NCI-H2081 (cell line): ENCODE measurements at places on chromosomes 5 and 9.

- no peak for DNase-seq
Measured at GRCh38 chr5:60447488-60447920, 252.5 kb downstream of the DEPDC1B start.

- no peak for DNase-seq
Measured at GRCh38 chr9:135102331-135102730, 14.9 kb downstream of the OLFM1 start.

- DNase-seq: peak; percentile 11
Measured at GRCh38 chr9:76379494-76379893, 14.7 kb downstream of the RFK start.

GRCh38 chr9:18489861-18490260 lies 15.9 kb downstream of the ADAMTSL1 start:
- no peak for DNase-seq

GRCh38 chr9:89502671-89503070 lies 4.8 kb upstream of the SEMA4D start:
- DNase-seq: no peak

GRCh38 chr5:139842321-139842720 lies 46.7 kb downstream of the PSD2 start:
- DNase-seq: no peak

GRCh38 chr9:106307670-106308069 lies 555.3 kb upstream of the ZNF462 start:
- DNase-seq: no peak

DNA sequence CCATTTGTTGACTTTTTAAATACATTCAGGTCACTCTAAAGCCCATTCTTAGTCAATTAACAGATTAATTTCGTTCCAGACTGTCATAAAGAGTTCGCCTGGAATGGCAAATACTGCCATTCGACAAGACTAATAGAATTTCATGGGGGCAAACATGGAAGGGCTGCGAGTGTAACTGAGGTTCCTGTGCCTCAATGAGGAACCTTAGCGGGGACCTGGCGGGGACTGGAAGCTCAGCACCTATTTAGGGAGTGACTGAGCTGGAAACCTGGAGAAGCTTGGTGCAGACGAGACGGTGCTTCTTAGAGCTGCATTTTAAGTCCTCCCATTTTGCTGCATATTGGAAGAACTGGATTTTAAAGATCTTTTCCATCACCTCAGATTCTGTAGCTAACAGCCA lies 3.4 kb downstream of the VCAN start:
- no peak for DNase-seq

DNA sequence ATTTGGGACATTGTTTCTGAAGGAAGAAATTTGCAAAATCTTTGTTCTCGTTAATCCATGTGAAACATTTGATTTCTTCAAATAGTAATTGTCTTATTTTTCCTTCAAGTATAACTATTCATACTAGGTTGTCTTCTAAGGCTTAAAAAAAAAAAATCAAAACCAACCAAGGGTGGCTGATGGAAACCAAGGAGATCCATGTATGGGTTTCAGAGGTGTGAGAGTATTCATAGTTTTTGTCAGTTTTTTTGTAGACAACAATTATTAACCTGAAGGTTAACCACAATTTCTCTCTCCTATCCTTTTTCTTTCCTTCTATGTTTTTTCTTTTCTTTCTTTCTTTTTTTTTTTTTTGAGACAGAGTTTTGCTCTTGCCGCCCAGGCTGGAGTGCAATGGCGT lies 35.4 kb downstream of the KDM4C start:
- no peak for DNase-seq

DNA sequence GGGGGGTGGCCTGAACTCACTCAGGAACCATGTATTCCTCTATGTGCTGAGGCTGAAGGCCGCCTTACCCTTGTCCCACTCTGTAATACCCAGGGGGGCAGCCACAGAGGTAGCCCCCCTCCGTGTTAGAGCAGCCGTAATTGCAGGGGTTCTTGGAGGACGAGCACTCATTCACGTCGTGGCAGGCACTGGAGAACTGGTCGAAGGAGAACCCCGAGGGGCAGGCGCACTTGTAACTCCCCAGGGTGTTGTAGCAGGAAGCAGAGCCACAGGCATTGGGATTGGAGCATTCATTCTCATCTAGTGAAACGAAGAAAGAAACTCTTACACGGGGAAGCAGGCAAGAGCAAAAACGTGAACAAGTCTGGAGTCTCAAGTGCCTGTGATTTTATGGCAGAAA lies 179.8 kb downstream of the SLC12A2 start:
- DNase-seq: no peak

- DNase-seq: no peak
Measured at GRCh38 chr9:97563458-97564135, 62.1 kb downstream of the TMOD1 start.

- DNase-seq: no peak
Measured at GRCh38 chr5:181166812-181167733, 19.7 kb downstream of the OR2V2 start.

GRCh38 chr9:5892456-5893133 lies 1.9 kb downstream of the MLANA start:
- no peak for DNase-seq

DNA sequence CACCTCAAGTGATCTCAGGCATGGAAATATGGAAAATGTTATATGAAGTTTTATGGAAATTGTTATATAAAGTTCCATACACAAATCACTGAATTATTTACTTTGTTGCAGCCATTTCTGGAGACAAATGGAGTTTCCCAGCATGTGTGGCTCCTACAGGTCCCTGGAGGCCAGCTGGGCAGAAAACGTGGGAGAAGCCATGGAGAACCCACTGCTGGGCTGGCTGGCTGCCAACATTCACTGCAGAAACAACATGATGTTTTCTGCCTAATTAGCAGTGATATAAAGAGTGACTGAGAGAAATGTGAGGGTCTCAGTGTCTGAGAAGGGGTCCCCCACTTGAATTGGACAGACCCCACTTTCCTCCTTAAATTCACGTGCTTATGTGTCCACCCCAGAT lies 208.8 kb upstream of the IRX2 start:
- no peak for DNase-seq

GRCh38 chr9:81822967-81823366 lies 105.3 kb upstream of the SPATA31D4 start:
- peak; percentile 8 for DNase-seq

- DNase-seq: no peak
Measured at GRCh38 chr9:32161720-32162119, 222.7 kb upstream of the ACO1 start.

- DNase-seq: no peak
Measured at GRCh38 chr9:36204906-36205547, 14.3 kb downstream of the CLTA start.

DNA sequence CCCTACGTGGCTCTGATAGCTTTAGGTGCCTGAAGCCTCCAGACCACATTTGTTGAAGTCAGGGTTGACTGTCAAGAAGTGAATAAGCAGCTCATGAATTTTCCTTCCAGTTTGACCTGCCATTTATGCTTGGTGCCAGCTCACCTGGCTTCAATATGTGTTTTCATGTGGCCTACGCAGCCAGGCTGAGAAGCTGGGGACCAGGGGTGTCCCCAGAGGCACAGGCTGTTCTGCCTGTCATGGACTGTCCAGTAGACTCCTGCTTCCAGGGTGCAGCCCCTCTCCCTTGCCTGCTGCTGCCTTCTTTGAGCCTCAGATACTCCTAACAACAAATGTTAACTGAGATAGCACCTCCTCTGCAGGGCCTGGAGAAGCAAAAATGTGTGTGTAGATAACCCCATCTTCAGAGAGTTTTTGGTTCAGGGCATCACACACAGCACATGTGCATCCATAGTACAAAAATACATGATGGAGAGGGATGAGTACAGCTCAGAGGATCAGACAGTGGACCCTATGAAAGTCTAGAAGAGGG lies 5.8 kb downstream of the TNFAIP8 start:
- DNase-seq: no peak

DNA sequence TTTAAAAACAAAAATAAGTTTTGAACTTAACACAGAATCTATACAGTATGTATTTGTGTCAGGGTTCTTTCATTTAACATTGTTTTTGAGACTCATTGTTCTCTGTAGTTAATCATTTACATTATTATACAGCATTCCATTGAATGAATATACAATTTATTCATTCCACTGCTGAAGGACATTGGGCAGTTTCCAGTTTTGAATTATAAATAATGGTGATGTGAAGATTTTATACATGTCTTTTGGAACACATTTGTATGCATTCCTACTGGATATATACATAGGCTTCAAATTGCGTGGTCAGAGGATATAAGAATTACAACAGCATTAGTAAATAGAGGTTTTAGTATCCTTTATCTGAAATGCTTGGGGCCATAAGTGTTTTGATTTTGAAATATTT lies 72.0 kb downstream of the CEP120 start:
- DNase-seq: no peak

GRCh38 chr9:21711504-21711903 lies 90.9 kb upstream of the MTAP start:
- no peak for DNase-seq

DNA sequence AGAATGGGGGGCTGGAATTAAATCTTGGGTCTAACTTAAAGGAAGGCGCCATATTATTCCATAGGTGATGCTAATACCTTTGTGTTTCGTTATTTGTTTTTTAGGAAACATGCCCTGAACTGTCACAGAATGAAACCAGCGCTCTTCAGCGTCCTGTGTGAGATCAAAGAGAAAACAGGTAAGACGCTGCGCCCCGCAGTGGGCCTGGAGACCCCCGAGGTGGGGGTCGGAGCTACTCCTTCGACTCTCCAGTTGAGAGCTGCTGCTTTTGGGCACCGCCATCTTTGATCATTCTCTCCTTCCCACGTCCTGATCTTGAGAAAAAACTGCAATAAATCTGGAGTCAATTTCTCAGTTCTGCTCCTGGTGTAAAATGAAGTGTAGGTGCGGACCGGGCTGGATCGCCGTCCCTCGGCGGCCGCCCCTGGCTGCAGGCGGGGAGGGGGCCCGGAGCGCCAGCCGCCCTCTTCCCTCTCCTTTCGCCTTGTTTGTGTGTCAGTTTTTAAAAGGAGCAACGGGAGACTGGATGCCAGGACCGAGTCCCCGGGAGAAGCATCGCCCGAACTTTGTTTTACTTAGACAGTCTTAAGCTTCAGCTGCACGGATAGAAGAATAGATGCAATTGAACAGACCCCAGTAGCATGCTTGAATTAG lies 1.4 kb downstream of the PBX3 start:
- no peak for DNase-seq

GRCh38 chr9:134489621-134490408 lies 151.8 kb upstream of the COL5A1 start:
- no peak for DNase-seq

DNA sequence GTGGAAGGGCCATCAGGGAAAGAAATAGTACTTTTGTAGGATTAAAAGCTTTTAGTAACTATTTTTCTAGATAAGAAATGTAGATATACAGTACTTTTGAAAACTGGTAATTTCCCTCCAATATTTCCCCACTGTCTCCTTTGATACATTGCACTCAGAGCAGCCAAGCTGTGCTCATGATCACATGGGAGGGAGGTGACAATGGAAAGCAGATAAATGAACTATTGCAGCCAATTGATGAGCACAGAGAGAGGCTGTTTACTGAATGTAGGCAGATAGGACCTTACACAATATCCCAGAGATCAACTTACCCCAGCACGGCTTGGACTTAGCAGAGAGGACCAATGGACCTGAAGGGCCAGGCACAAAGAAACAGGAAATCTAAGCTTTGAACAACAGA lies 178.0 kb upstream of the NREP start:
- no peak for DNase-seq

DNA sequence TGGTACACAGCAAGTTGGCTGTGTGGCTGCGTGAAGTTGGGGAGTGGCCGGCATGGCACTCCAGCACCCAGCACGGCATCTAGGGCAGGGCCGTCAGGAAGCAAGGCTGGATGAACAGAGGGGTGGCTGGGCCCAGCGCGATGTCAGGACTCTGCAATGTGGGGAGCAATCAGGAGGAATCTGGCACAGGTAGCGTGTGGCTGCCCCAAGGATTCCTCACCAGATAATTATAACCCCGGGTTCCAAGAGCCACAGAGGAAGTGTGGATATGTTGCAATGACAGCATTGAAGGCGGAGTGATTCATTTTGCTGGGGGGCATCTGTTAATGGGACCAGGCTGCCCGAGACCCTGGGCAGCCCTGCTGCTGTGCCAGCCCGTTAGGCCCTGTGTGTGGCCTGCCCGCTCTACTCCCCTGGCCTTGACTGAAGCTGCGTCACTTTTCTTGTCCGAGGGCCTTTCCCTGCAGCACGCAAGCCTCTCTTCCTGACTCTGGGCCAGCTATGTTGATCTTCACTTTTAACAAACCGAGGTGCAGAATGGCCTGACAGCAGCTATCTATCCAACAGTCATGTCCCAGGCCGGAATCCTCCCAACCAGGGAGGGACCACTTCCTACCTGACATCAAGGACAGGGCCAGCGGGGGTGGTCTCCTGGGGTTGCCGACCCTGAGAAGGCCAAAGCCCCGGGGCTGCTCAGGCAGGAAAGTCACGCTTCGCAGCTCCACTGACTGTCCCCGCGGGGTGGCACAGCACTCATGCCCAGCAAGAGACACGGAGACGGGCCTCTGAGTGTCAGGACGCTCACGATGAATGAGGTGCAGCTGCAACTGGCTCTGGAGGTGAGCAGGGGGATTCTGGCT lies 118.0 kb upstream of the PHYKPL start:
- DNase-seq: no peak

DNA sequence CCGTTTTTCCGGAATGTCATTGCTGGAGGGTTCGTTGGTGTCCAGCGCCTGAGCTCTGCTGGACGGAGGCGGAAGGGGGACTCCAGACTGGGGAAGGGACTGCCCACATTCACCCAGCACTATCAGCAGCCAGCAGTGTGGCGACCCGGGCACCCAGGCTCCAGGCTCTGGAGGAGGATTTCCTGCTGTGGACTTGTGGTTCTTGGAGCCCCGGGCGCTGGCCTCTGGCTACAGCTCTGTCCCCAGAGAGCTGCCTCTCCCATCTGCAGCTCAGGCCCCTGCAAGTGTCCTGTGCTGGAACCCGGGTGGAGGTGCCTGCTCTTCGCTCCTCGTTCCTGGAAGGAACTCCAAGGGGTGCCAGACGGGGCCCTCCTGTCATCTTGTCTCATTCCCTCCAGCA lies 152.6 kb downstream of the RGS3 start:
- no peak for DNase-seq

DNA sequence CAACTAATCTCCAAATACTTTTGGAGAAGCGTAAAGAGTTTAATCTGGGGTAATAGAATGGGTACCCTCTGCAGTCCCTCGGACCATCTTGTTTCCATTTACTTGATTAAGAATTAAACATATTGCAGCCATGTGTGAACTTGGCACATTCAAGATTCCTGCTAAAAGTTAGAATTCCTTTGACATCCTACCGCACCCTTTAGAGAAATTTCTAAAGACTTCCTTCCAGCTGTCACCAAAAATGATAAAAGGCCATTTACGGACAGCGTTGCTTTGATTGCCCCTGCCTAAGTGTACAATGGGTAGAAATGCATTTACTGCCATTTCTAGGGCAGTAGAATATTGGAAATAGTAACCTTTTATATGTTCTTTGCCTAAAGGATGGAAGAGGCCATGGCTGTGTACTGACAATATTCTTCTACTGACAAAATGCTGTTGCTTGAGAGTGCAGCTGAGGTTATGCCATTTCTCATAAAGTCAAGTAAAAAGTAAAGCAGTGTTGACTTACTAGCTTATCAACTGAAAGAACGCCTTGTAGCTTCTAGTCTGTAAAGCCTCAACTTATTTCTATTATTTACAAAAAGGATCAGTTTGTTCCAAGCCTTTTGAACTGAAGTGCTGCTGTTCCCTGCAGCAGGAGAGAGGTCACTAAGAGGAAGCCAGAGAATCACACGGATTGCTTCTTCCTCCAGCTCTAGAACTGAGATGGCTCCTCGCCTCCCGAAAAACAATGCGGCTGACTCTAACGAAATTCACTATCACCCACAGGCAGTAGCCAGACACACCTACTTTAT lies 139.8 kb upstream of the BASP1 start:
- DNase-seq: no peak
